ENCODE measurements at places on chromosomes 2 and 18.

GRCh38 chr18:54679318-54680149 lies 88.5 kb downstream of the DYNAP start:
- DNase-seq, result no peak

DNA sequence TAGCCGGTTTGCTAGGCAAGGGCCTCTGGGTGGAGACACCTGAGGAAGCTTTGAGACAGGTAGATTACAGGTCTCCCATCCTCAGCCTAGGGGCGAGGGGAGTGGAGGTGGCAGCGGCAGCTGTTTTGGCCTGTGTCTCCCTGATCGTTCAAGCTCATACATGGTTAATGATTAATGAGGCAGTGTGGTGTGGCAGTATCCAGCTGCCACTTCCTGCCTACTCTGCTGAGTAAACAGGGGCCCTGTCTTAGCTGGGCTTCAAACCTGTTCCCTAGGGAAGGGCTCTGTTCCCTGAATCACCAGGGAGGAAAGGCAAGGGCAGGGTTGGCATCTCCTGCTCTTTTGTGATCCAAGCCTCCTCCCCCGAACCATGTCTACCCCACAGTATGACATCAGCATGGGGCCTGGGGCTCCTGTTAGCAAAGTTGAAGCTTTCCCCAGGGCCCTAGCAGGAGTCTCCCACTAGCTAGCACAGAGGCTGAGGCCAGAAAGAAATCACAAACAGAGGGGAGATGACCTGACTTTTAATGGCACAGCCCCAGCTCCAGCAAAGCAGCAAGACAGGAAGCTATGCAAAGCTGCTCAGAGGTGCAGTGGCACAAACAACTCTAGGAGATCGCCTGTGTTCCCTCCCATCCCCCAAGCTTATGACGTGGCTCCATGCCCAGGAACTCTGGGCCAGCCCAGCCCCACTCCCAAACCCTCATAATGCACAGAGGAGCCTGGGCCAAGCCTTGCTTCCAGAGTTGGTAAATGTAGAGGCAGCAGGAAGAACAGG lies 3.7 kb upstream of the TUBA4B start:
- no peak for DNase-seq

GRCh38 chr2:154813636-154814035 lies 115.1 kb downstream of the KCNJ3 start:
- DNase-seq, result no peak

GRCh38 chr18:28594034-28594433 lies 417.1 kb upstream of the CDH2 start:
- DNase-seq, result no peak

DNA sequence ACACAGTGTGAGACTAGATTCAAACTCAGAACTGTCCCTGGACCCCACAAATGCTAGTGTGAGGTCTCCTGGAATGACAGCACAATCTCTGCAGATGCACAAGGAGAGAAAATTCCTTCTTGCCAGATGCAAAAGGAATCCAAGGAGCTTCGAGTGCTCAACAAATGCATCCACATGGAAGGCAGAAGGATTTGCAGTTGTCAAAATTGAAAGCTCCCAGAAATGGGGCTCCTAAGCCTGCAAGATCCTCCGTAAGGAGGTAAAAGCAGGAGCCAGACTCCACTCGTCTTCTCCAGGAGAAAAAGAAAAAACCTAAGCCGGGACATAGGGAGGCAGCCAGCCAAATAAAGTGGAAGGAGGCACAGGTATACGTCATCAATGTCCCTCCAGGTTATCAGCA lies 355.0 kb upstream of the KLHL29 start:
- DNase-seq, result no peak

GRCh38 chr2:37090019-37090477 lies 5.7 kb downstream of the GPATCH11 start:
- no peak for DNase-seq

DNA sequence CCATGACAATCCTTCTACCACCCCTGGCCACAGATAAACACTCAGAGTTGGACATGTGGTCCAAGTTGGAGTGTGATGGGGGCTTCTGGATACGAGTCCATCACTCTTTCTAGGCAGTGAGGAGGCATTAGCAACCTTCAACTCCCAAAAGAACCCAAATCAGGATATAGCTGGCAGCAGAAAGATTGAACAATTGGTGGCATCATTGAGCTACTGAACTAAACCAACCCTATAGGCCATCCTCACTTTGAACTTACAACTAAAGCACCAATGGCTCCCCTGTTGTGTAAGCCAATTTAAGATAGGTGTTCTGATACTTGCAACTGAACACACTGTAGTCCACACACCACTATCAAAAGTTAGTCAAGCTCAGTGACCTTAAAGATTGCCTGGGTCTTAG lies 24.0 kb upstream of the MARCO start:
- DNase-seq, result no peak

DNA sequence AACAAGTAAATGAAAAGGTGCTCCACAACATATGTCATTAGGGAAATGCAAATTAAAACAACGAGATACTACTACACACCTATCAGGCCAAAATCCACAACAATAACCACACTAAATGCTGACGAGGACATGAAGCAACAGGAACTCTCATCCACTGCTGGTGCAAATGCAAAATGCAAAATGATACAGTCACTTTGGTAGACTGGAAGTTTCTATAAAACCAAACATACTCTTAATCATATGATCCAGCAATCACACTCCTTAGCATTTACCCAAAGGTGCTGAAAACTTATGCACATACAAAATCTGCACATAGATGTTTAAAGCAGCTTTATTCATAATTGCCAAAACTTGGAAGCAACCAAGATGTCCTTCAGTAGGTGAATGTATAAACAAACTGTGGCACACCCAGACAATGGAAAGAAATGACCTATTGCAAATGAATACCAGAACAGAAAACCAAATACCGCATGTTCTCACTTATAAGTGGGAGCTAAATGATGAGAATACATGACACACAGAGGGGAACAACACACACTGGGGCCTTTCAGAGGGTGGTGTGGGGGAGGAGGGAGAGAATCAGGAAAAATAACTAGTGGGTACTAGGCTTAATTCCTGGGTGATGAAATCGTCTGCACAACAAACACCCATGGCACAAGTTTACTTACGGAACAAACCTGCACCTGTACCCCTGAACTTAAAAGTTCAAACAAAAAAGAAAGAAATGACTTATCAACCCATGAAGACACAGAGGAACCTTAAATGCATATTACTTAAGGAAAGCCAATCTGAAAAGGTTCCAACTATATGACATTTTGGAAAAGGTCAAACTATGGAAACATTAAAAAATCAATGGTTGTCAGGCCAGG lies 80.4 kb downstream of the ASXL2 start:
- DNase-seq, result no peak

DNA sequence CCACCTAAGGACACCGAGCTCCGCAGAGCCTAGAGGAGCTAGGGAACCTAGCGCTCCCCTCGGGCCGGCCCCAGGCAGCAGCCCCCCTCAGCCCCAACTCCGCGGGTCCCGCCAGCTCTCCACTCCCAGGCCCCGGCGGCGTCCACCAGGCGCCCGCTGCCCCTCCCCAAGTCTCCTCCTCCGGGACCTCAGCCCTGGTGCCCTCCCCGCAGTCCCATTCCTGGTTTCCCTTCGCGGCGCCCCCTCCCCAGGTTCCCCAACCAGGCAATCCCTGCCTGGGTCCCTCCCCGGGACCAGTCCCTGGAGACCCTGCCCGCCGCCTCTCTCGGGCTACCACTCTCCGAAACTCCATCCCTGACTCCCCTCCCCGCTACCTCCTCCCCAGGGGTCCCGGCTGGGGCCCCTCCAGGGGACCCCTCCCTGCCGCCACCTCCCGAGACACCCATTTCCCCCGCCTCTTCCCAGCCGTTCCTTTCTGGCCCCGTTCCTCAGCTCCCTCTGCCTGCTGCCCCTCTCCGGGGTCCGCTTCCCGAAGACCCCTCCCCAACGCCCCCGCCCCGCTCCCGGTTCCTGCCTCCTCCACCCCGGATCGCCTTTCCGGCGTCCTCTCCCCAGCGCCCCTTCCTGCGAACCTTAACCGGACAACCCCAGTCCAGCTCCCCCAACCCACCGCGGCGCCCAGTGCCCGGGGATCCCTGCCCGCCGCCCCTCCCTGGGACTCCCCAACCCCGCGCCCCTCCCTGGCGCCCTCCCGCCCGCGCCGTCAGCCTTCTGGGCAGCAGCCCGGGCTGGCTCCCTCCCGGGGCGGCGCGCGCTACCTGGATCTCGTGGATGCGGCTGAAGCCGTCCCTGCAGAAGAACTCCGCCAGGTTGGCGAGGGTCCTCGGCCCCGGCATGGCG lies 678 bp downstream of the CYP27C1 start:
- no peak for DNase-seq

GRCh38 chr18:75226286-75226955 lies 15.8 kb downstream of the TSHZ1 start:
- no peak for DNase-seq

DNA sequence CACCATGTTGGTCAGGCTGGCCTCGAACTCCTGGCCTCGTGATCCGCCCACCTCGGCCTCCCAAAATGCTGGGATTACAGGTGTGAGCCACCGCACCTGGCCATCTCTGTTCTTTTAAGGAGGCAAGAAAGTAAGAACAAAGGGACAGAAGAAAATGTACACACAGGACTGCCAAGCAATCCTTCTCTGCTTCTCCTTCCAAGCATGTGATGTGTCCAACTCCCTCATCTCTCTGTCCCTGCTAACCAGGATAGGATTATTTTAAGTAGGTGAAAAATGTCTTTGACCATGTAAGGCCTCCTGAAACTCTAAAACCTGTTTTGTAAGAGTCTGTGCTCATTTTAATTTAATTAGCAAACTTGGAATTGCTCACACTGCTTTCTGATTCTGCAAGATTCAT lies 89.3 kb upstream of the ATL2 start:
- DNase-seq, result no peak

DNA sequence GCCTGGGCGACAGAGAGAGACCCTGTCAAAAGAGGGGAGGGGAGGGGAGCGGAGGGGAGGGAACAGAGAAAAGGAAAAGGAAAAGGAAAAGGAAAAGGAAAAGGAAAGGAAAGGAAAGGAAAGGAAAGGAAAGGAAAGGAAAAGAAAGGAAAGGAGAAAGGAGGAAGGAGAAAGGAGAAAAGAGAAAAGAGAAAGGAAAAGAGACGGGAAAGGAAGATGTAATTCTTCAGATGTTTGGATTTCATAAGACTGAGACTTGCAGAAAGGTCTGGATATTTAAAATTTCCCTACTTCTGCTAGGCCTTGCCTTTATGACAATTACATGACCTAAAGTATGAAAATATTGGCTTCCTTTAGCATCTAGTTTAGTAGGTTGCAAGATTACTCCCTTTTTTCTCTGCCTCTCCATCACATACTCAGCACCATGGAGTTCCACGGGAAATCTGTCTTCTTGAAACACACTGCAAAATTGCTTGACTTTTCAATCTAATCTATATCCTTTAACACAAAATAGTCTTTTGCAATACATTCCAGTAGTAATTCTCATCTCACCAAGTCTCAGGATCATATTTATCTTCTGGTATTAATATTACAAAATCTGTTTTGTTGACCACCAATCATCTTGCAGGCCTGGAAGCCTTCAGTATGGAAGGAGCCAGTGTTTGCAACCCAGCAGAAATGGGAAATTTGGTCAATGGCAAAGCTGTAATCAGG lies 383.5 kb downstream of the ZEB2 start:
- DNase-seq, result no peak

GRCh38 chr2:8806885-8807704 lies 30.3 kb downstream of the KIDINS220 start:
- DNase-seq, result no peak

DNA sequence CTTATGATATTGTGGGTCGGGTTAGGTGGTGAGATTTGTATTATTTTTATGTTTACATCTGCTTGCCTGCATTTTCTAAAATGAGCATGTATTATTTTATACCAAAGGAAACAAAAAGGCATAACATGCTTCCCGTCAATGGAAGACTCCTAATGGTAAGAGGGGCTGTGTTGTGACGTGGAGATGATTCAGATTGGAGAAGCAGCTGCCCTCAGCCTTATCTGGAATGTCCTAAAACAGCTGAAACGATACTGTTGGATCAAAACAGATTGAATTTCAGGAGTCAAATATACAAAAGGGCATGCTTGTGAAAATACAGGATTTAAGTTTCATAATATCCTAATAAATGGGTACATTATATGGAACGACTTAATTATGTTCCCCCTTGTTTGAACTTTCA lies 19.0 kb downstream of the DGKD start:
- DNase-seq, result no peak

DNA sequence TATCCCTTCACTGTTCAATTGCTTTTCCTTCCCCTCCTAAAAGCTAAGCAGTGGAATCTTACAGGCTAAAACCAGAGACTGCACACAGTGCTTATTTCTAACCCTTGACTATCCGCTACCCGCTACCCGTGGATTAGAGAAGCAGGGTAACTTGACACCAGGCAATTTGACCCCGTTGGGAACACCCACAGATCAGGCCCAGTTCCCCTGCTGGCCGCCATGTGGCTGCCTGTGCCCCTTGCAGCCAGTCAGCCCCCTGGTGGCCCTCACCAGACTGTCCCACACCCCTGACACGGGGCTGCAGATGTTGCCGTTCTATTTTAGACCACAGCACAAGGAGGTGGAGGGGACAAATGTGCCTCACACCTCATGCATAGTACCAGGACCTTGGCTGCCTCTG lies 74.8 kb downstream of the TXNL1 start:
- DNase-seq, result no peak

DNA sequence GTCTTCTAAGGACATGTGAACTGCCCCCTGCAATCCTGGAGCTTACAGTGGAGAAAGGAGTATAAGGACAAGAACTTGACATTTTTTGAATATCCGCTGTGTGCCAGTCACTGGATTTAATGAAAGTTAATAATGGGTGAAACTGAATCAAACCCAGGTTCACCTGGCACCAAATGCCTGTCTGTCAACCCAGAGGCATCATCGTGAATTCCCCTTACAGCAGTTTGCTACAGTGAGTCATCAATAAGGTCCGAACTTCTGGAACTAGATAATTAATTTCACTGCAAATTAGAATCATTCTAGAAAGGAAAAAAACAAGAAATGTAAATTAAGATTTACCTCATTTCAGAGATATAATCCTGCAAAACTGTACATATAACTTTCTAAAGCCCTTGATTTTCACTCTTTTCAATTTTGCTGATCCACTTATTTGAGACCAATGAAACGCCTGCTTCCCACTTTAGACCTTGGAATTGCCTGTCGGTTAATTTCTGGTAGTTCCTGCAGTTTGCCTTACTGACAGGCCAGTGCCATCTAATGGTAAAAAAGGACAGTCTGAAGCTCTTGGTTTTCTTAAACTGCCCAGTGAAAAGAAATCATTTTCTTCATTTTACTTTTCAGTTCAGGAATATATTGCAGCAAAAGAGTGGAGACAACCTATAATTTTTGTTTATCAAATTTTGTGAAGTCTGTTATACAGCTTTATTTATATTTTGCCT lies 8.2 kb downstream of the DSG2 start:
- DNase-seq, result no peak

GRCh38 chr2:64945973-64946768 lies 43.0 kb upstream of the SLC1A4 start:
- DNase-seq, result peak; percentile 0

DNA sequence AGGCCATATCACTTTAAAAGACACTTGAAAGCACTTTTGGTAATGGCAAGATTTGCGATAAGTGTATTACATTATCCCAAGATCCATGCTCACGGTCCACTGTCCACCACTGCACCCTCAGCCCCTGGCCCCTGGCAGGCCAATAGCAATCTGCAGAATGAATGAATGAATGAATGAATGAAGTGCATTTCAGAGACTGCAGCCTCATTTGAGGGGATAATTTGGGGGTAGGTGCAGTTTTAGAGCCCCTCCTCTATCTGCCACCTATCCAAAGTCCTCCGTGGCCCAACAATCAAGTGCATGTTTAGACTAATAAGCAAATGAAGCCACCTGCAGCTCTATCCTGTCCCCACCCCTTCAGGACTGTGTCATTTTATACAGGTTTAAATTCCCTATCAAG lies 1.3 kb upstream of the RBM44 start:
- DNase-seq, result no peak

- DNase-seq, result no peak
Measured at GRCh38 chr2:204967199-204967960, 422.1 kb downstream of the PARD3B start.
